Bronchial epithelial cell (primary cell): ENCODE measurements at places on chromosomes 7 and 10.

DNA sequence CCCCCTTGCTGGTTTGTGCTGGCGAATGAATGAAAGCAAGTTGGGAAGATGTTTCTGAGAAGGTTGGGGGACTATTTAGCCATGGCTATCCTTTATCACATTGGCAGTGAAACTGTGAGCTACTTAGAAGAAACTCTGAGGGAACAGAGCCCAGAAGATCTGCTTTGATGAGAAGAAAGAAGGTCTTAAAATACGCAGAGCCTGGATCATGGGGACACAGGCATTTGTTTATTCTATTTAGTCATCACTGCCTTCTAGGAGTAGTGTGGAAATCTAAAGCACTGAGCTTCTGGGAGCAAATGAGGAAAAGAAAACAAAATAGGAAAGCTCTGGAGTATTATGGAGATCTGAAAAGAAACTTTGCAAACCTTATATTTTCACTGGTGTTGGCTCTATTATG lies 28.5 kb downstream of the CPED1 start:
- peak; percentile 25 for DNase-seq

- DNase-seq: peak; percentile 75
Observed at GRCh38 chr7:28587211-28587610, 174.9 kb downstream of the CREB5 start.

- DNase-seq: no peak
Observed at GRCh38 chr7:28700790-28701203, 257.3 kb downstream of the TRIL start.

DNA sequence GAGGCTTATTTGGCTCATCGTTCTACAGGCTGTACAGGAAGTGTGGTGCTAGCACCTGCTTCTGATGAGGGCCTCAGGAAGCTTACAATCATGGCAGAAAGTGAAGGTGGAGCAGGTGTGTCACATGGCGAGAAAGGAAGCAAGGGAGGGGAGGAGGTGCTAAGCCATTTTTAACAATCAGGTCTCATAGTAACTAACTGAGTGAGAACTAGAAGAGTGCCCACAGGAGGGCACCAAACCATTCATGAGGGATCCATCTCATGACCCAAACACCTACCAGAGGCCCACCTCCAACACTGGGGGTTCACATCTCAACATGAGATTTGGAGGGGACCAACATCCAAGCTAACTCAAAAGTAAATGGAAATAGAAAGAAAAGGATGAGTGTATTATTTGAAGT lies 78.1 kb downstream of the CXCL12 start:
- DNase-seq: no peak
